ENCODE measurements at places on chromosomes 16 and 17.

DNA sequence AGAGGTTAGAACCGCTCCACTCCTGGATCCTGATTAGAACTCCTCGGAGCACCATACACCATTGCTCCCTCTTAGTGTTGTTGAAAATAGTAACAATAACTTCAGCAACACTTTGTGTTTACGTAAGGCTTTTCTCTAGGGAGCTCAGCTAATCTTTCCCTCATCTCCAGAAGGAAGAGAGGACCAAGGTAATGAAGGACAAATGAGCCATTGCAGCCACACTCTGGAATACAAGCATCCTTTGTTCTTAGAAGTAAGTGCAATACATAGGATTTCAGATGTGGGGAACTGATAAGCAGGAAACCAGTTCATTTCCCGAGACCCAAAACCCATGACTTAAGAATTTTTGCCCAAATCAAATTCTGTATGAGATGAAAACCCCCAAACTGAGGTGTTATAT is 22.9 kb upstream of the ZNF652 start:
- no peak for DNase-seq

GRCh38 chr17:28574526-28574925 is 2.2 kb downstream of the ALDOC start:
- no peak for DNase-seq

- DNase-seq: no peak
These were observed 62.6 kb downstream of the TUBD1 start for GRCh38 chr17:59830007-59830630.

GRCh38 chr16:73126525-73126853 is 78.6 kb upstream of the ZFHX3 start:
- peak; percentile 41 for DNase-seq

- DNase-seq: no peak
These were observed 1.1 kb upstream of the UBE2I start for GRCh38 chr16:1308036-1308976.

GRCh38 chr16:84735849-84736586 is 36.2 kb downstream of the USP10 start:
- no peak for DNase-seq

All from gastrocnemius medialis (tissue), 4 donors.